ENCODE measurements at places on chromosomes 11 and 22.

DNA sequence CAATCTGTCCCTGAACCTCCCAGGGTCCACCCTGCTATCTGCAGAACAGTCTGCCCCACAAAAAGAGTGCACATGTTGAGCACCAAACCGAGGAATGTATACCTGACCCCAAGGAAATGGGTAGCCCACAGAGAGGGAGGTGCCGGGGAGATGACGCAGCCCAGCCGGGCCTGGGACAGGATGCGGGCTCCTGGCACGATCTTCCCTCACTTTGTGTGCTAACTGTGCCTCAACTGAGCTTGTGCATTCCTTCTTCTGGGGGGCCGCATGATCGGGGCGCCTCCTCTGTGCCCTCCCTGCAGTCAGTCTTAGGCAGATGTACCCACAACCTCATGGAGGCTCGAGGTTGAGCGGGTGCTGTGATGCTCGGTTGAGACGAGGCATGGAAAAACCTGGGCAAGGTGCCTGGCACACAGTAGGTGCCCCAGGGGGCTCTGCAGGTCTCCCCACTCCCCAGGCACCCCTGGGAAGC, 2.4 kb downstream of the GAS2L1 start:
- DNase-seq, result peak; percentile 76

DNA sequence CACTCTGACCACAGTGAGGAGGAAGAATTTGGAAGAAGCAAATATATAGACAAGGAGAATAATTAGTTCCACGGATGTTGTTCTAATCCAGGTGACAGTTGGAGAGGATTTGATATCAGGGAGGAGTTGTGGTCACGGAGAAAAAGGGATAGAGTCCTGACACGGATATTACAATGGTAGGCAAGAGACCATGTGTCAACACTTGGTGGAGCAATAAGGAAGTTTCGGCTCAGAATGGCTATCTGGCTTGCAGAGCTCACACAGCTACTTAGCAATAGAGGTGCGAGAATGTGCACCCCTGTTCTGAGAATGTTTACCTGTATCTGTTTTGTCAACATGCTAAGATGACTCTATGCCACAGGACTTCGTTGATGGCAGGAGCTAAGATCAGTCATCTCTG, 10.4 kb upstream of the OR9Q2 start:
- DNase-seq, result no peak

DNA sequence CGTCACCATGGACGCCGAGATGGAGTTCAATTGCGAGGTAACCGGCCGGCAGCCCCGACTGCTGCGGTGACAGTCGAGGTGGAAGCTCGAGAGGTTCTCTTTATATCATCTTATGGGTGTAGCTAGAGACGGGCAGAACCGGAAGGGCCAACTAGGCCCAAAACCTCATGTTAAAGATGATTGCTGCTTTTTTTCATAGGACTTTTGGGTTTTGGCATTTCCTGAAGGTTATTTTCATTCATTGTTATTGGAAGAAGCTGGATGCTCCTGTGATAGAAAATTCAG, 585 bp downstream of the NF2 start:
- no peak for DNase-seq

DNA sequence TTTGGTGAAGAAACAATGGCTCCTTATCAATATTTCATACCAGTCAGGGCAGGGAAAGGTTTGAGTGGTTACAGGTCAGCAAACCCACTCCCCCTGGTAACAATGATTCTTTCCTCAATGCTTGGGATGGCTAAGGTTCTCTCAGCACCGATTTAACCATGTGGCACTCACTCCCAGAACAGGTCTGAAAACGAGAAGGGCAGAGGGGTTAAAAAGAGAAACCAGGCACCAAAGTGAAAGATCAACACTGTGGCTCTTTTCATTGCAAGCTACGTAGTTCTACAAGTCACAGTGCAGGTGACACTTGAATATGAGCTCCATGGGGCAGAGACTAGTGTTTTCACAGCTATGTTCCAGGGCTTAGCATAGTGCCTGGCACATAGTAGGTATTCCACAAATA, 132.4 kb downstream of the PLEKHA7 start:
- DNase-seq, result no peak

DNA sequence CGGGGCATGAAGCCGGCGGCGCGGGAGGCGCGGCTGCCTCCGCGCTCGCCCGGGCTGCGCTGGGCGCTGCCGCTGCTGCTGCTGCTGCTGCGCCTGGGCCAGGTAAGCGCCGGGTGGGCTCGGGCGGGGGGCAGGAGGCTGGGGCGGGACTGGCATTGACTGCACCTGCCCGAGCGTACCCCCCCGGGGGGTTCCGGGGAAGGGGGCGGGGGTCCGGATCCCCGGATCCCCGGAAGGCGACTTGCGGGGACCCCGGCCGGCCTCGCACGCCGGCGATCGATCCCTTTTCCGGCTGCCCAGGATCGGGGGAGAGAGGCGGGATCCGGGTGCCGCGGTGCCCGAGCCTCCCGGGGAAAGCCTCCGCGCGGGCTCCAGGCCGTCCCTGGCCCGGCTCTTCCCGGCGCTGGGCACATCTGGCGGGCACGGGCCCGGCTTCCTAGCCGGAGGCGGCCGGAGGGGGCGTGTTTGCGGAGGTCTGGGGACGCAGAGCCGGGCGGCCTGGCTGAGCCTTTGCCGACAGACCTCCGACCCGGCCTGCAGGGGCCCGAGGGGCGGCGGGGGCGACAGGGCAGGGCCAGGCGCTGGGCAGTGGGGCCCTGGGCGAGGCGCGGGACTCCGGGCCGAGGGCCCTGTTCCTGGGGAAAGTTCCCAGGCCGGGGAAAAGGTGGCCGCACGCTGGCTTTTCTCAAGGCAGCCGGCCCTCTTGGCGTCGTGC, 705 bp downstream of the PTPRJ start:
- peak; percentile 39 for DNase-seq

- no peak for DNase-seq
Observed at GRCh38 chr22:37499789-37500540, 13.8 kb upstream of the MFNG start.

- no peak for DNase-seq
Observed at GRCh38 chr22:19597399-19597735, 73.2 kb upstream of the CLDN5 start.

DNA sequence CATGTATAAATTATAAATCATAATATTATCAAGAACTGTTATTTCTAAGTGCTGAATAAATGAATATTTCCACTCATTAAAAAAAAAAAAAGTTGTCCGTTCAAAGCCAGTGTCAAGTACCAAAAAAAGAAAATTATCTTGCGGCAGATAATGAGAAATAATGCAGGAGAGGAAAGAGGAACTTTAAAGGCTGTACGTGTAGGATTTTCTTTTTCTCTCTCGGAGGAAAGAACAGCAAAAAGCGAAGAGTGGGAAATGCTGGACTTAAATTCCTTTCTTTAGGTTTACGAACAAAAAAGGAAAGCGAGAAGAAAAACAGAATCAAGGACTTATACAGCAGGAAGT, 999 bp upstream of the CCDC83 start:
- no peak for DNase-seq

GRCh38 chr11:7982582-7983119, 4.5 kb upstream of the EIF3F start:
- DNase-seq, result no peak

GRCh38 chr11:132623511-132623910, 908.8 kb downstream of the OPCML start:
- no peak for DNase-seq

DNA sequence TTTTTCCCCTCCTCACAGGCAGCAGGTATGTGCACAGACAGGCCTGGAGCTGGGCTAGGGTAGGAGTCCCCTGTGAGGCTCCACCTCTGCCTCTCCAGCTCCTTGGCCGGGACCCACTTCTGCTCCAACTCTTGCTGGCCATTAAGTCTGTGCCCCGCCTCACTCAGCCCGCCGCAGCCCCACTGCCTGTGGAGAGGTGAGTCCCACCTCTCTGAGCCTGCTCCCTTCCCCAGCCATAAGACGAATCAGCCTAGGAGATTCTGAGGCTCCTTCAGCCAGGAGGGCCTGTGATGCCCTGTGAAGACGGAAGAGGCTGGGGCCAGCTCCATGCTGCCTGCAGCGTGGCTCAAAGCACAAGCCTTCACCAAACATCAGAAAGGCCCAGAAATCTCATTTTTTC, 23.0 kb downstream of the TSKU start:
- DNase-seq, result no peak

GRCh38 chr11:73578592-73579185, 19.2 kb downstream of the FAM168A start:
- DNase-seq, result no peak

GRCh38 chr11:2295971-2296912, 5.5 kb downstream of the C11orf21 start:
- DNase-seq, result no peak

GRCh38 chr22:23655891-23656475, 23.9 kb upstream of the DRICH1 start:
- no peak for DNase-seq

DNA sequence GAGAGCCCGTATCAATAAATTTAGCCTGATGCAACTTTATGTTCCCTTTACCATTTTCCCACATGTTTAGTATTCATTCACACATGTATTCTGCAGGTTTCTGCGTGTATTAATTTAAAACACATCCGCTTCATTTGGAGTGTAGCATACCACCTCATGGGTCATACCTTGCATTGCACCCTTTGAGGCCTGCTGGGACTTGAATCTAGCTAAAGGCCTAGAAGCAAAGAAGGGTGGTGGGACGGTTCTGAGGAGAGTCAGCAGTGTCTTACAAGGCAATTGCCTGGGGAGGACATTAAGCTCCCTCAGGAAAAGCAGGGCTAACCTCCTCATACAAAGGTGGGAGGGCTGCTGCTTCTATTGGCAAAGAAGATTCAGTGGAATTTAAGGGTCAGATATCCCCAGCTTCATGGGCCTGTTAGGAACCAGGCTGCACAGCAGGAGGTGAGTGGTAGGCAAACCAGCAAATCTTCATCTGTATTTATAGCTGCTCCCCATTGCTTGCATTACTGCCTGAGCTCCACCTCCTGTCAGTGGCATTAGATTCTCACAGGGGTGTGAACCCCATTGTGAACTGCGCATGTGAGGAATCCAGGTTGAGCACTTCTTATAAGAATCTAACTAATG, 15.9 kb upstream of the SNX19 start:
- no peak for DNase-seq

DNA sequence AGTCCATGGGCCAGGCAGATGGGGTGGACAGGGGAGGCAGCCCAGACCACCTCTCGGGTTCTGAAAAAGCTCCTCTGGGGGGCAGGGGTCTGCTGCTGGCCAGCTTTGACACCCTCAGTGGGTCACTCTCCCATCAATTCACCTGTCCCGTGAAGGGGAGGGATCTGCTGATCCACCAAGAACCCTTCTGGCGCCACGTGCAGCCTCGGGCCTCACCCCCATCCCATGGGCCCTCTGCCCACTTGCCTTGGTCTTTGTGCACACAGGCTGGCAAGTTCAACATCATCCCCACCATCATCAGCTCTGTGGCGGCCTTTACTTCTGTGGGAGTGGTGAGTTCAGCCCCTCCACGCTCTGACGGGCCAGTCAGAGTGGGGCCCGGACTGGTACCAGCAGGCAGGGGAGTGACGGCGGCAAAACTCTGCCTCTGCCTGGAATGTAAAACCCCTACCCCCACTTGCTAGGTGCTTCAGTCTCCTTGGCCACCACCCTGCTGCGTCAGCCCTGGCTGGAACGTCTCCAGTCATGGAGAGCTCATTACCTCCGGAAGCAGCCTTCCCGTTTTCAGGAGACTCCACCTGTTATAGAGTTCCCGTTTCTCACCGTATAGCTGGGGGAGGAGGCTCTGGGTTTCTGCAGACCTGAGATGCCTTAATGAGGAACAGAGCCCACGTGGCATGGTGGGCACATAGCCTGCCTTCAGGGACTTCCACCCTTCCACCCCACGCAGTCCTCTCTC, 12.7 kb downstream of the PRG3 start:
- DNase-seq, result peak; percentile 23

DNA sequence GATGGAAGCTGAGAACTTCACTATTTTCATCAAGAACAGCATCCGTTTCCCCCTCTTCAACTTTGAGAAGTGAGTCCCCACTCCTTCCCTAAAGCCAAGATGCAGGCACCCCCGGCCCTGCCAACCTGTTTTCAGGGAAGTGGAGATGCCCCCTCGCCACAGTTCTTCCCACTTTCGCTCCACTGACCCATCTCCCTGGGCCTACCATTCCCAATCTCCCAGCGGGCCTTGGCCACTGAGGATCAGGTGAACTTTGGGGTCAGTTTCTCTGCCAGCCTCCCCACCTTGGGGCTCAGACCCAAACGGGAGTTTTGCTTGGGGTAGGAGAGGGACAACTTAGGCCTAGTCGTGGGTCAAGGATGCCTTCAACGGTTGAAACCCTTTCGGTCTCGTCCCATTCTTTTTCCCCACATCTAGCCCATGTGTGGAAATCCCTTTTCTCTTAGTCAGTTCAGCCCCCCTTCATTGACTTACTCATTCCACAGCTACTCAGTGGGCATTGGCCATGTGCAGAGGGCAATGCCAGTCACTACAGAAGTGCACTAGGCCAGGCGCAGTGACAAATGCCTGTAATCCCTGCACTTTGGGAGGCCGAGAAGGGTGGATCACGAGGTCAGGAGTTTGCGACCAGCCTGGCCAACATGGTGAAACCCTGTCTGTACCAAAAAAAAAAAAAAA, 10.6 kb downstream of the P2RX3 start:
- DNase-seq, result no peak

GRCh38 chr11:64762277-64762673, 2.5 kb upstream of the PYGM start:
- no peak for DNase-seq

GRCh38 chr22:26789951-26790350, 132.6 kb downstream of the MIAT start:
- DNase-seq, result no peak

DNA sequence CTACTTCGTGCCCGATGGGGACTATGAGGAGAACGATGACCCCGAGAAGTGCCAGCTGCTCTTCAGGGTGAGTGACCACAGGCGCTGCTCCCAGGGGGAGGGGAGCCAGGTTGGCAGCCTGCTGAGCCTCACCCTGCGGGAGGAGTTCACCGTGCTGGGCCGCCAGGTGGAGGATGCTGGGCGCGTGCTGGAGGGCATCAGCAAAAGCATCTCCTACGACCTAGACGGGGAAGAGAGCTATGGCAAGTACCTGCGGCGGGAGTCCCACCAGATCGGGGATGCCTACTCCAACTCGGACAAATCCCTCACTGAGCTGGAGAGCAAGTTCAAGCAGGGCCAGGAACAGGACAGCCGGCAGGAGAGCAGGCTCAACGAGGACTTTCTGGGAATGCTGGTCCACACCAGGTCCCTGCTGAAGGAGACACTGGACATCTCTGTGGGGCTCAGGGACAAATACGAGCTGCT, 751 bp downstream of the FIBIN start:
- no peak for DNase-seq

DNA sequence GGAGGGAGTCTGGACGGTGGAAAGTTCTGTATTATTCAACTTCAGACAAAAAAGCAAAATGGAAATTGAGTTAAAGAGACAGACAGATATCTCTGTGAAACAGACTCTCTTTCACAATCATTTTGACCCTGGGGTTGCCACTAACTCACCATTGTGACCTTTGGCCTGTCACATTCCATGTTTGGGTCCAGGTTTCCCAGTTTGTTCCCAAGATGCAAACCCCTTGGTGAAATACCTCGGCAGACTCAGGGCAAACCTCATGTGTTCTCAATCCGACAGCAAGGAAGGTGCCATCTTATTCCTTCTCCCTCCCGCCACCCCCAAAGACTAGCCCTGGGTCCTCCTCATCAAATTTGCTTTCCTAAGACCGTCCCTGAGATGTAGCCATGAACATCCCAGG, 41.8 kb downstream of the GALNT18 start:
- no peak for DNase-seq

- peak; percentile 85 for DNase-seq
Observed at GRCh38 chr11:10366568-10367331, 61.9 kb downstream of the ADM start.

Measured in PC-3 (cell line).